ENCODE measurements at places on chromosomes 3 and 15.

- DNase-seq = no peak
Observed at GRCh38 chr3:179093807-179094206, 22.2 kb upstream of the ZMAT3 start.

- no peak for DNase-seq
Observed at GRCh38 chr3:196962108-196962929, 6.3 kb downstream of the PIGZ start.

DNA sequence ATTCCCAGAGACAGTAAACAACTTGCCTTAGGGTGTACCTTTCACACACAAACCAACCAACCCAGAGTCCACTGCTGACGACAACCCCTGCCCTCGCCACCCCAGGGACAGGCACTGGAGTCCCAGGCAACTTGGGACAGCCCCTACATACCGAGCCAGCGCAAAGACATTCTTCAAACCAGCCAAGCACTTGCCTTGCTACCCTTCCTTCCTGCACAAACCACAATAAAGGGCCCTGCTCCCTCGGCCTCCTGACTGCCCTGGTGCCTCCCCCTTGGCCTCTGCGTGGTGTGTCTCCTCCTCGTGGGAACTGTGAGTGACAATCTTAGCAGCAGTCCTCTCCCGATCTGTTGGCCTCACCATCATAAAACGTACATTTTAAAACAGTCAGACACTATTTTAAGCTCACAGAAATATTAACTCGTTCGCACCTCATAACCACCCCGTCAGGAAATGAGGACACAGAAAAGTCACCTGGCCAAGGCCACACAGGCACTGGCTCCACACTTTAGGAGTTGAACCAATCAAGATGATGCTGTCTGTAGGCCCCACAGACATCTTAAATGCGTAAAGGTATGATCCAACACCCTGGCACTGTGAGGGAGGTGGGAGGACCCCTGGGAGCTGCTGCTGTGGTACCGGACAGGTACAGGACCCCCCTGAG is 113.8 kb downstream of the ADCY5 start:
- no peak for DNase-seq

DNA sequence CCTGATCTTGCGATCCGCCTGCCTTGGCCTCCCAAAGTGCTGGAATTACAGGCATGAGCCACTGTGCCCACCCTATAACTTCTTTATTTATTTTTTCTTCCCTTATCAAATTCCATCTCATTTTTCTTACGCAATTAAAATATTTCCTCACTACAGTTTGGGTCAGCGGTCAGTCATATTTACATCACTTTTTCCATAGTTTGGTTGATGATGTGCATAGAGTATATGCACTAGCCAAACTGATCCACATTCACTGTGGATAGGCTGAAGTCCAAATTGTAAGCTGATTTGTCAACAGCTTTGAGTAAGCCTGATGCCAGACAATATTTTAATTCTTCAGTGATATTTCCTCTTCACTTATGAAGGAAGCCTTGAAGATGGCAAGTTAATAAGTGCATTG is 256.3 kb downstream of the TIGIT start:
- no peak for DNase-seq

DNA sequence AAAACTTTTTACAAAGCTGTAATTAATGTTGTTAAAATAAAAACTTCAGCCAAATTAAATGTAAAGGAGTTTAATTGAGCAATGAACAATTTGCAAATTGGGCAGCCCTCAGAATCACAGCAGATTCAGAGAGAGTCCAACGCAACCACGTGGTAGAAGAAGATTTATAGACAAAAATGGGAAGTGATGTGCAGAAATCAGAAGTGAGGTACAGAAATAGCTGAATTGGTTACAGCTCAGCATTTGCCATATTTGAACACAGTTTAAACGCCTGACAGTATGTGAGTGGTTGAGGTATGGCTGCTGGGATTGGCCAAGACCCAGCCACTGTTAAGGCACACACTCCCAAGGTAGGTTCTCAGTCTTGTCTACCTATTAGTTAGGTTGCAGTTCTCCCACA is 14.4 kb upstream of the PLA2G4D start:
- DNase-seq = no peak

- DNase-seq = no peak
Observed at GRCh38 chr3:104436506-104436905, 930.2 kb upstream of the ALCAM start.

DNA sequence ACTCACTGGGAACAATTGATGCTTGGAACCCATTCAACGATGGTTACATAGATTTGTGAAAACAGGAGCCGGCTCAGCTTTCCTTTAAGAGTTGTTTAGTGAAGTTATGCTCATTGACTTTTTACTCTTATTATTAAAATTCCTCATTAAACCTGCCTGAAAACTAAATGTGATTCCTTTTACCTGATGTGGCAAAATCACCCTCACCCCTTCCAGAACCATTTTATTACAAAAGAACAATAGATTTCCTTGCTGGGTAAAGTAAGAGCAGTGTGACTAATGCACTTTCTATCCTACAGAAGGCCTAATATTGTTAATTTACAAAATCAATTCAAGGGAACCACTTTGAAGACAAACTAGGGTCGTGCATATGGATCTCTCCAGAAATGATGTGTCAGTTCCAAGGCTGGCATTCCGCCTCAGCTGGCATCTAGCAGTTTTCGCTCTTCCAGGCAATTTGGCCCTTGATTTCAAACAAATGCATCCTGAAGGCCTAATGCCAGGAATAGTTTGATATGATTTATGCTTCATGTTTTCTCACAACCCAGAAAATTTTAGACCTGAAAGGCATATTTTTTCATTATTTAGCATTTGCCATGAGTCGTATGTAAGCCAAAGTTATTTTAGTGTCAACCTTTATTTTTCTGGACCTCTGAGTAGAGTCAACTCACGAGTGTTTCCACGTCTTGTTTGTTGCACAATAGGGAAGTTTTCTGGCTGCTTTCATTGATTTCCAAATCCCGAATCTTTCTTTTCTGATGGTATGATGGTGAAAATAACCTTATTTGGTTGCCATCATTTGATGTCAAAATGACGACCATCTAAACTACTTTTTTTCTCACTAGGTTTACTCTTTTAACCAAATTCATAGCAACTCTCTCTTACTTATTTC is 447.8 kb downstream of the MECOM start:
- DNase-seq = no peak

DNA sequence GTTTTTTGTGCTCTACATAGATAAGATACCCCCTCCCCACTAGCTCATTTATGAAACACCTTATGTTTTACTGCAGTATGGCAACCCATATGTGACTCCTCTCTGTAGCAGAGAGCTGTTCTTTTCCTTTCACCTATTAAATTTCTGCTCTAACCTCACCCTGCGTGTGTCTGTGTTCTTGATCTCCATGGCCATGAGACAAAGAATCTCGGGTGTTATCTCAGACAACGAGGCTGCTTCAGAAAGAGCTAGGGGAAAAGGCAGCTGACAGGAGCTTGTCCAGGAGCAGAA is 18.0 kb downstream of the CCR8 start:
- DNase-seq = no peak

DNA sequence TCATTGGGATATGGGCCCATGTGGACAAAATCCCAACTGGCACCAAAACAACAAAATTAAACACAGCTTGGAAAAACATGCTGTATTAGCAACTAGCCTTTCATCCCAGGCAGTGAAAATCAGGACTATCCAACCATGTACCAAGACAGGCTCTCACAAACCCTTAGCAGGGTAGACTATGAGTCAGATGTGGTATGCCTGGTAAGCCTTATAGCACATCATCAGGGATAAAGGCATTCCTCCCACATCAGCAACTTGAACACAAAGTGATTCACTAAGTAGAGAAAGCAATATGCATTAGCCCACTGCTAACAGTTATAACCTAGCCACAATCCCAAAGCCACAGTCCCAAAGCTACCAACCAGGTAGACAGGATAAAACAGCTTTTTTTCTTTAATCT is 8.0 kb downstream of the CEP152 start:
- peak; percentile 71 for DNase-seq

- no peak for DNase-seq
Observed at GRCh38 chr15:93244696-93245660, 156.0 kb upstream of the RGMA start.

DNA sequence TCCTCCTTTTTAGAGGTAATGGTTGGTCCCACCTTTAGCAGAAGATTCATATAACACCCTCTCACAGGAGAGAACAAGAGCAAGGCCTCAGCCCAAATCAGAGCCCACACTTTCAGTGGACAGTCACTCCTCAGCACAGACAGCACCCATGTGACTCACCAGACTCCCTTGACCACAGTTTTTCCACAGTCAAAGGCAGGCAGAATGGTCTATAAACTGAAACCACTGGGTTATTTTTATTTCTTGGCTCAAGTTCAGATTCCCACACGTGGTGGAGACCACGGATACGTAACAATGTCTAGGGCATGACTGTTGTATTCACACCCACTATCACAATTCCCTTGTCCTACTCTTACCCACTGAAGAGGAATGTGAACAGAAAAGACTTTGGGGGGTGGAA is 237.8 kb upstream of the UBE2E1 start:
- DNase-seq = peak; percentile 76

All from AG20443 (cell line).